ENCODE measurements at places on chromosomes 6 and 20.

GRCh38 chr20:51211191-51211590 is 188.3 kb upstream of the KCNG1 start:
- DNase-seq: no peak

- DNase-seq: no peak
Measured at GRCh38 chr6:1347161-1347560, 35.3 kb downstream of the FOXQ1 start.

- no peak for DNase-seq
Measured at GRCh38 chr6:13248053-13248452, 80.3 kb downstream of the TBC1D7 start.

- no peak for DNase-seq
Measured at GRCh38 chr6:168226061-168226752, 93.4 kb downstream of the DACT2 start.

Measured in NCI-H1092 (cell line).